ENCODE measurements at places on chromosomes 3 and 15.

GRCh38 chr3:123664753-123665152, 79.9 kb upstream of the HACD2 start:
- peak; percentile 77 for DNase-seq

DNA sequence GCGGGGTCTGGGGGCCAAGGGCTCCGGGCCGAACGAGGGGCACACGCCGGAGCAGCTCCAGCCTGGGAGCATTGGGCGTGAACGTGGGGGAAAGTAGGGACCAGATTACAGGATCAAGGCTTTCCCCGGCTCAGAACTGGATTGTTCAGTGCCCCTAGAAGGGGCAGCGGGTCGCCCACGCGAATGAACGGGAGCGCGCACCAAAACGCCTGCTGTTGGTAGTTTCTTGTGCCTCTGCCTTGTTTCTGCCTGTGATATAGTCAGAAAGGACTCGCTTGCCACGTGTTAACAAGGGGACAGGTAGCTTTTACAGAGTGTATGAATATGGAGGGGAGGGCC, 1.1 kb downstream of the CASR start:
- no peak for DNase-seq

- DNase-seq, result no peak
These were observed 261.4 kb downstream of the ZMAT3 start for GRCh38 chr3:178810181-178810580.

- no peak for DNase-seq
These were observed 5.6 kb upstream of the RPL14 start for GRCh38 chr3:40451551-40451950.

GRCh38 chr3:54357301-54357700, 234.9 kb downstream of the CACNA2D3 start:
- DNase-seq, result peak; percentile 4

GRCh38 chr3:54222316-54222715, 100.0 kb downstream of the CACNA2D3 start:
- no peak for DNase-seq

- peak; percentile 18 for DNase-seq
These were observed 96.8 kb downstream of the ZNF385D start for GRCh38 chr3:21654241-21654640.

DNA sequence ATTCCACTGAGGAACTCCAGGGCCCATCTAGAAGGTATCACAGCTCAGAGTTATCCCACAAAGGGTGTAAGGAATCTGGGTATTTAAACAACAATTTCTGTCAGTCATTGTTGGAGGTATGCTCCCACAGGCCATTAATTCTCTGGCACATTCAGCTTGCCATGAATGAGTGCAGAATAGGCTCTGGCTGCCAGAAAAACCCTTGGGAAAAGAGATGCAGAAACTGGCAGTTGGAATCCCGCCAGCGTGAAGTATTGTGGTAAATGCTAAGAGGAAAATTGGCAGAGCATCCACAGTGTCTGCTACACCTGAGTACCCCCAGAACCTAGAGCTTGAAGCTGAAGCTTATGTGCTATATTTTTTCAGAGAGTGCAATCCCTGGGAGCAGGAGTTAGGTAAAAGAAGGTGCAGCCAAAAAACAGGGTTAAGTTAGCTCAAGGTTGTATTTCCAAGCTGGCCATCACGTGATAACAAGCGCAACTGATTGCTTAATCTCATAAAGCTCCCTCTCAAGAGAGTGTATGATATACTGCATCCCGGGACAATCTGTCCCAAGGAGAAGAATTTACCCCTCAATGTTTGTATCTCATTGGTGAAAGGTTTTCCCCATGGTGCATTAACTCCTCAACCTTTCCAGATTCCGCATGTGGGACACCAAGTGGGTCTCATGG, 94.2 kb upstream of the ACP3 start:
- no peak for DNase-seq

All from fibroblast of skin of right quadriceps (primary cell).